ENCODE measurements at places on chromosomes 1 and 21.

GRCh38 chr1:156641761-156642264 lies at the start of gene BCAN:
Gene BCAN, plus strand, starts transcription at chr1:156642117. Its CDS starts 3,938 bp downstream, at chr1:156646055.
- DNase-seq, result no peak

DNA sequence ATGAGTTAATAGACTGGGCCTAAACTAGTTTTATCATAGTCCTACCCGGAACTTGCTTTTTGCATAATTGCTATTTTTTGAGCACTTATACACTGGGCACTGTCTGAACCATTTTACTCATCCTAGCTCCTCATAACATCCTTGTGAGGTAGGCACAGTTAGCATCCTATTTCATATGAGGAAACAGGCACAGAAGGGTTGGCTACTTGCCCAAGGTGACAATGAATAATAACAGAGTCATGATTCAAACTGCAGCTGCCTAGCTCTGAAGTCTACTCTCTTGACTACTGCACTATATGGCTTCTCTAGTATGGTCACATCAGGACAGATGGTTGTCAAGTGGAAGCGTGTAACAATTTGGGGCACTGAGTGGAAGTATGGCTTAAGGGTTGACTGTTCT lies 18.2 kb upstream of the RC3H1 start:
- DNase-seq, result no peak

DNA sequence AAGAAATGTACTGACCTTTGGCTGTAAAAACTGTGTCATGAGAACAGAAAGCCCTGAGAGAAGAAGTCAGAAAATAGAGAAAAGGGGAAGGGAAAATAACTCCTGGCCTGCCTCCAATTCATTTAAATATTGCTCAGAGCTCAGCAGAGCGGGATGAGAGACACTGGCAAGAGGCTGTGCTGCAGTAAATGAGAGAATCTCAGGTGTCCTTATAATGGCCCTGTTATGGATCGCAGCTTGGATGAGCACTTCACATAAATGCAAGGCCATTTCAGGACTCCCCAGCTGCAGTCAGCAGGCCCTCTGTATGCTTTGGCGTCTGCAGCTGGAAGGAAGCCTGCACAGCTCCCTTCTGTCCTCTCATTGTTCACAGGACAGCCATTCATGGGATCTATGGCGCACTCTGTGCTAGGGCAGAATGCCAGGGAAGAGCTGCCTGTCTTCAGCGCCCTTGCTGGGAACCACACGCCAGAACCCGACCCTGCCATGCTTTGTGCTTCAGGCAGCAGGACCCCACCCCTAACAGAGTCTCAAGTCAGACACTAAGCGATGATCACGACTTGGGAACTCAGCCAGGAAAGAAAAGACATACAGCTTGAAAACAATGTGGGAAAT lies 20.7 kb upstream of the ABCB10 start:
- DNase-seq, result no peak

GRCh38 chr21:35075546-35075945 lies 26.4 kb upstream of the RUNX1 start:
- DNase-seq, result no peak

DNA sequence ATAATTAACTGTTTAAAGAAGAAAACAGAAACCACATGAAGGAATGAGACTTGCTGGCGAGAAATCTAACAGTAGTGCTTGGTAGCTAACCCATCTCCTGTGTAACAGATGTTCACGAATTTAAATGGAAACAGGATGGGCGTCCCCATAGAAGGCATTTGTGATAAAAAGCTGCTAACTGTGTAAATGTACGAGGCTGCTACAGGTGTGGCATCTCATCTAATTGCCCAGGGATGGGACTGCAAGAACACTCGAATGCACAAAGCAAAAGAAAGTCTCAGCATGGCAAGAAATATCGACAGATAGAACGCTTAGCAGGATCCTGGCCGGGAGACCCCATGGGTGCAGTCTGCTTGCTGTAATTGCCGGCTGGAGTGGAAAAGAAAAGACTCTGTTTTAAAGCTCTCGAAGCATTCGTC lies 112.7 kb downstream of the RUNX1 start:
- DNase-seq, result no peak

DNA sequence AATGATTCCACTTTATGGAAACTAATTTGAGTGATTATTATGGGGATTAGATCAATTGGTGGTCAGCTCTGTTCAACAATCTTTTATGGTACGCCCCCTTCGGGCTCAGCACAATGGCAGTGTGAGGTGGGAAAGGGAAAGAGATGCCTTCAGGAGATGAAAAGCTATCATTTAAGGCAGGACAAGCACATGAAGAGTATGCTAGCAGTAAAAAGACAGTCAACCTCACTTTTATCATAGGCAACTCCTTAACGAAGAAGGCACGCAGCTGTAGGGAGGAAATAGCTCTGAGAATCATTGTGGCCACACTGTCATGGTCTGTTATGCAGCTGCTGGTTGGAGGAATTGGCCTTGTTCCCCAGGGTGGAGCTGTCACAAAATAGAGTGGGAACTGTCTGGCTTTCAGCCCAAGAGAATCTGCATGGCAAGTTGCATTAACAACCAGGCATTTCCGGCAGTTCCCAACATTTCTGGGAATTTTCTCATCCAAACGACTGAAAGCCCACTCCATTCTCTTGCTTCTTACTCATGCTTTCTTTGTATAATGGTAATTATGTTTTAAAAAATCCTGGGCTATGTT lies 54.4 kb upstream of the BCL10 start:
- no peak for DNase-seq

DNA sequence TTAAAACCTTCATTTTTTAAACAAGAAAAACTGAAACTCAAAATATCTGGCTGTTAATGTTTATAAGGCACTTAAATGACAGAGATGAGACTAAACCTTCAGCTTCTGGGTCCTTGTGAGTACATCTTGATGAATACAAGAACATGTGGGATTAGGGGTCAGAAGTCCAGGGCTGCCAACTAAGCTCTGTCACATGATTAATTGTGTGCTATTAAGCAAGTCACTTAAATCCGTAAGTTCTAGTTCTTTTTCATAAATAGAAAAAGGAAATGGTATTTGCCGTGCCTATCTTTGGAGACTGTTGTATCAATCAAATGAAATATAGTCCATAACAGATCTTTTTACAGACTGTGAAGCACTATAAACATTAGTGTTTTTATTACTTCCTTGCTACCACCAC lies 43.2 kb upstream of the KCTD3 start:
- DNase-seq, result no peak

DNA sequence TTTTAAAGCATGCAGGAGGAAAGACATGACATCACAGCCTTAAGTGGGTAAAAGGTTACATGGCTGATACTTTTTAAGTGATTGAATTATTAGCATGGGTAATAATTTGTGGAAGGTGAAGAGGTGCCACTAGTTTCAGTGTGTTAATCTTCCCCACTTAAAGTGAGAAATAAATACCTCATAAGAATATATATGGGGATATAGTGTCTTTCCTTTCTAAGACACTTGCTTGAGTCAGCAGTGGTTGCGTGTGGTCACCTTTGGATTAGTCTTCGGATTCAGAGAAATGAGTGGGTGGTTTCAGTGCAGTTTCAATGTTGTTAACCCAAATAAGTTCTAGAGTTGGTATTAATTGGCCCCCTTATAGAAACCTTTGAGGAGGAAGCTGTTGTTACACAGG lies 94.1 kb downstream of the ADGRL2 start:
- no peak for DNase-seq

- no peak for DNase-seq
These were observed 103.3 kb downstream of the CYYR1 start for GRCh38 chr21:26469789-26470188.

DNA sequence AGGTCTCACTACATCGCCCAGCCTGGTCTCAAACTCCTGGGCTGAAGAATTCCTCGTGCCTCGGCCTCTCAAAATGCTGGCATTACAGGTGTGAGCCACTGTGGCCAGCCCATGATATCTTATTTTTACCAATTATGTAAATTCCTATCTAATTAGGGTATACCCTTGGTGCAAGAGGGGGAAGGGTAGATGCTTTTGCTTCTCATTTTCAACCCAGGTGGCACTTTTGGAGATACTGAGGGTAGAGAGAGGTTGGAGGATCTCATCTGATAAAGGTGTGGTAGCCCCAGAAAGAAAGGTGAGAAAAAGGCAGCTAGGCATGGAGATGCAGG lies 17.4 kb downstream of the ENSA start:
- DNase-seq, result no peak

- DNase-seq, result no peak
These were observed 56.2 kb downstream of the PEX14 start for GRCh38 chr1:10530756-10531495.

- DNase-seq, result no peak
These were observed 39.3 kb downstream of the CDKN2C start for GRCh38 chr1:51009381-51009780.

- no peak for DNase-seq
These were observed 57.9 kb downstream of the EPRS1 start for GRCh38 chr1:219988387-219988786.

DNA sequence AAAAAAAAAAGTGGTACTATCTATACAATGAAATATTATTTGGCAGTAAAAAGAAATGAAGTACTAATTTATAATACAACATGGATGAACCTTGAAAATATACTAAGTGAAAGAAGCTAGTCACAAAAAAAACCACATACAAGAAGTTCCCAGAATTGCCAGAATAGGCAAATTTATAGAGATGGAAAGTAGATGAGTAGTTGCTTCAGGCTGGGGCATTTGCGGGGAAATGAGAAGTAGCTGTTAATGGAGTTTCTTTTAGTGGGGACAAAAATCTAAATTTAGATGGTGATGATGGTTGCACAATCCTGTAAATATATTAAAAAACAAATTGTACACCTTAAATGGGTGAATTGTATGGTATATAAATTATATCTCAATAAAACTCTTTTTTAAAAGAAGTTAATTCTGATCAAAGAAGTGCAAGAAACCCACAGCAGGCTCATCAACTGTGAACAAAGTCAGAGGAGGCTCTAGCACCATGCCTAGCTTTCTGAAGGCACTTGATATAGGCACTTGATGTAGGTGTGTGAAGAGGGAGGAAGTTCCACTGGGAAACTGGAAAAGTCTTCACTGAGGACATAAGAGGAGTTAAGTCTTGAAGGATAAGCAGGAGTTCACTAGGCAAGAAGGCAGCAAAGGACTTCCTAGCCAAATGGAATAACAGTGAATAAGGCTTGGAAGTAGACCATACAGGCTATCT lies 52.5 kb downstream of the DMAP1 start:
- no peak for DNase-seq

DNA sequence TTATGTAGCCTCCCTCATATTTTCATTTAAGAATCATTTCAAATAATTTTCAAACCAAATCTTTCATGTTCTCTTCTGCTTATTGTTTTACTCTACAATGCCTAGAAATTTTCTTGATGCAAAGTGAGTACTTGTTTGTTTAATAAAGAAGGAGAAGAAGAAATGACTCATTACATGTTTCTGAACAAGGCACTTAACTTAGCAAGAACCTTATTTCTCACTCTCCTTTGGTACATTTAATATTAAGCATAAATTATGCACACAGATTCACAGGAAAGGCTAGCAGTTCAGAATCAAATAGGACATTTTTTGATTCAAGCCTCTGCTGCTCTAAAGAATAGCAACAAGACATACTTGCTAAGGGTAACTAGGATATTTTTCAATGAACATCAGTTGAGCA lies 9.1 kb downstream of the SCYL3 start:
- DNase-seq, result no peak

- no peak for DNase-seq
These were observed 5.2 kb downstream of the TMCO1 start for GRCh38 chr1:165763442-165763841.

GRCh38 chr1:180392020-180392419 lies 110.4 kb downstream of the ACBD6 start:
- DNase-seq, result no peak

- DNase-seq, result no peak
These were observed 113.1 kb upstream of the RUNX3 start for GRCh38 chr1:25043228-25043580.

- no peak for DNase-seq
These were observed 30.2 kb downstream of the AK4 start for GRCh38 chr1:65178235-65178634.

DNA sequence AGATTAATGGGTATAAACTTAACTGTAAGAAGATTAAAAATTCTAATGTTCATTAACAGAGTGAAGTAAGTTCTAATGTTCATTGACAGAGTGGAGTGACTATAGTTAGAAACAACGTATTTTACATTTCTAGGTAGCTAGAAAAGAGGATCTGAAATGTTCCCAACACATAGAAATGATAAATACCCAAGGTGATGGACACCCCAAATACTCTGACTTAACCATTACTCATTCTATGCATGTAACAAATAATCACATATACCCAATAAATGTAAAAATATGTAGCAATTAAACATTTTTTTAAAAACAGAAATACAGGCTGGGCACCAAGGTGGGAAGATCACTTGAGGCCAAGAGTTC lies 62.1 kb downstream of the ABL2 start:
- no peak for DNase-seq

- DNase-seq, result no peak
These were observed 28.7 kb downstream of the COL16A1 start for GRCh38 chr1:31675161-31675560.

DNA sequence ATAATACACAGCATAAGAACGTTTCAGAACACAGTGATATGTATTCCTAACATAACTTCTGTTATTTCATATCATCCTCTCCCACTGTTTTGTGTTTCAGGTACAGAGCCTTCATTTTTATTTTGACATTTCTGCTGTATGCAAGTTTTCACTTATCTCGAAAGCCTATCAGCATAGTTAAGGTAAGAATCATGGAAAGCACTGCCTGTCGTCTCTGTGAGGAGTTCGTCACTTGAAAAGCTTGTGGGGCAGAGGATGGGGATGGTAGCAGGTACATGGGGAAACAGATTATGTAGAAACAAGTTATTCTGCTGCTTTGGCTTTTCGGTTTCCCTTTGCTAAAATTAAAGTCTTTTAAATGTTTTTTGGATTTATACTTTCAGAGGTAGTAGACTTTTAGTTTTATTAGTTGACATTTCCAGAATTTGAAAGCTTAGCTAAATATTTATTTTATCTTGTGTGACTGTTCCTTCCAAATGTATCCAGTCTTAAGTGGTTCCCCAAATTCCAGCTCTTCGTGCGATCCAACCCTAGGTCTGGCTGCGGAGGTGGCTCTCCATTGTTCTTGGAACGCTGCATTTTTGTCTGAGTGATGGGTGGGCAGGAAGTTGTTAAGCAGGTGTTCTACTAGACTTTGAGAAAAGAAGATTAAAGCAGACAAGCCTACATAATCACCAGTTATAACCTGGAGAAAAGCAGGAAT lies 12.2 kb downstream of the SLC37A1 start:
- DNase-seq, result no peak
